SW480 (cell line): ENCODE measurements at places on chromosomes 7 and 10.

- DNase-seq = no peak
Measured at GRCh38 chr7:102097601-102098161, 189.0 kb upstream of the SH2B2 start.

GRCh38 chr7:144134116-144134515 lies 11.1 kb downstream of the OR2A14 start:
- DNase-seq = no peak

DNA sequence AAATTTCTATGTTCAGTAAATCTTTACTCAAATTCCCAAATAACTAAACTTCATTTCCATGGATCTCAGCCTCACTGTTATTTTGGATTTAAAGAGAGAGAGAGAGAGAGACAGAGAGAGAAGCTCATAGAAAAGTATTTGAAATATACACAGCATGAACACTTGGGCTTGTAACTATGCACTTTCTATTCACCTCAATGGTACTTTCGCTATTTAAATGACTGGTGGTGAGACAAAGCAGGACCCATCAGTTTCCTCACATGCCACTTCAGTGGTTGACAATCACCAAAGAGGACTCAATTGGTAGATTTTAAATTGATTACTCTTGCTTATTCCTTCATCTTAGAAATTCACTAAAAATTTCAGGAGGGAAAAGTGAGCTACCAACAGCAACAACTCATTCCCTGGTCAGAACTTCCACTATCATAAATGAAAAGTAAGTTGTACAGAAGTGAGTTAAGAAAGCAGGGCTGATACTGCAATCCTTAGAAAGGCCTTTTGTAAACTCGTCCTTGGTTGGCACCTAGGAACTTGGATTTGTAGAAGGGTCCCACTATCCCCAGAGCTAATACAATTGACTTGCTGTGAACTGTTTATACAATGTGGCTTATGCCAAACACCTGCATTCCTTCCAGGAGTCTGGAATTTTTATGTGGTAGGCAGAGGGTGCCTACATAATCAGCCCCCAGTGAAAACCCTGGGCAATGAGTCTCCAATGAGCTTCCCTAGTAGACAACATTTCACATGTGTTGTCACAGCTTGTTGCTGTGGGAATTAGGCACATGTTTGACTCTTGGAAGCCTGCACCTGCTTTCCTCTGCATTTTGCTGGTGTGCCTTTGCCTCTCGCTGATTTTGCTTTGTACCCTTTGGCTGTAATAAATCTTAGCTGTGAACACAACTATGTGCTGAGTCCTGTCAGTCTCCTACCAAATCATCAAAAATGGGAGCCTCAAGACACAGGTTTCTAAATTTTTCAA lies 10.8 kb downstream of the ERLIN1 start:
- no peak for DNase-seq

GRCh38 chr7:40009301-40009700 lies 59.2 kb downstream of the CDK13 start:
- DNase-seq = no peak

DNA sequence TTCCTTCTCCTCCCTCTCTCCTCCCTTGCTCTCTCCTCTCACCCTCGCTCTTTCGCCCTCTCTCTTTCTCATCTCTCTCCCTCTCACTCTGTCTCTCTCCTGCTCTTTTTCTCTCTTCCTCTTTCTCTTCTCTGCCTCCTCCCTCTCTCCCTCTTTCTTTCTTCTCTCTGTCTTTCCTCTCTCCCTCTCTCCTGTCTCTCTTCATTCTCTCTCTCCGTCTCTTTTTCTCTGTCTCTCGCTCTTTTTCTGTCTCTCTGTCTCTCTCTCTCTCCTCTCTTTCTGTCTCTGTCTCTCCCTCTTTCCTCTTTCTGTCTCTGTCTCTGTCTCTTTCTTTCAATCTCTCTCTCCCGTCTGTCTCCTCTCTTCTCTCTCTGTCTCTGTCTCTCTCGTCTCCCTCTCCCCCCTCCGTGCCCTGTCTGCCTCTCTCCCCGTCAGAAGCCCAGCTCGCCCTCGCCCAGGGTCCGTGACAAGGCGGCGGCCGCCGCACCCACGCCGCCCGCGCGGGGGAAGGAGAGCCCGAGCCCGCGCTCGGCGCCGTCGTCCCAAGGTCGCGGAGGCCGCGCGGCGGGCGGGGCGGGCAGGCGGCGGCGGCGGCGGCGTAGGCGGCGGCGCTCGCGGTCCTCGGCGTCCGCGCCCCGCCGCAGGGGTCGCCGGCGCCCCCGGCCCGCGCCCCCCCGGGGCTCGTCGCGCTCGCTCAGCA lies 21.3 kb upstream of the HSPB1 start:
- no peak for DNase-seq

GRCh38 chr10:79298403-79299244 lies 48.6 kb upstream of the PPIF start:
- DNase-seq = peak; percentile 86

- DNase-seq = no peak
Measured at GRCh38 chr7:5693529-5693928, 87.9 kb downstream of the RNF216 start.
